ENCODE measurements at places on chromosomes 7 and 10.

DNA sequence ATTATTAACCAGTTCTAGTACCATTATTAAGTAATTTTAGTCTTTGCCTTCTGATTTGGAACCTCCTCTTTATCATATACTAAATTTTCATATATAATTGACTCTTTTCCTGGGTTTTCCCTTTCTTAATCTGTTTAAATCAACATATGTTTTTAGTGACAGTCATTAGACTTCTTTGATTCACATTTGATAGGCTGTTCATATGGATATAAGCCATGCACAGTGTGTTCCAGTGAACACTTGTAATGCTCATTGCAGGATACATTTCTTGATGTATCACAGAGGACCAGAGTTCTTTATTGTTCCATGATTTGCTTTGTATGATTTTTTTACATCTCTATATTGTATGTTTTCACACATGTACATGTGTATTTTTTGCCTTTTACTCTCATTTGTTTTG is 114.0 kb downstream of the MLLT10 start:
- DNase-seq: no peak

GRCh38 chr7:88965371-88965770 is 169.8 kb upstream of the TEX47 start:
- no peak for DNase-seq

DNA sequence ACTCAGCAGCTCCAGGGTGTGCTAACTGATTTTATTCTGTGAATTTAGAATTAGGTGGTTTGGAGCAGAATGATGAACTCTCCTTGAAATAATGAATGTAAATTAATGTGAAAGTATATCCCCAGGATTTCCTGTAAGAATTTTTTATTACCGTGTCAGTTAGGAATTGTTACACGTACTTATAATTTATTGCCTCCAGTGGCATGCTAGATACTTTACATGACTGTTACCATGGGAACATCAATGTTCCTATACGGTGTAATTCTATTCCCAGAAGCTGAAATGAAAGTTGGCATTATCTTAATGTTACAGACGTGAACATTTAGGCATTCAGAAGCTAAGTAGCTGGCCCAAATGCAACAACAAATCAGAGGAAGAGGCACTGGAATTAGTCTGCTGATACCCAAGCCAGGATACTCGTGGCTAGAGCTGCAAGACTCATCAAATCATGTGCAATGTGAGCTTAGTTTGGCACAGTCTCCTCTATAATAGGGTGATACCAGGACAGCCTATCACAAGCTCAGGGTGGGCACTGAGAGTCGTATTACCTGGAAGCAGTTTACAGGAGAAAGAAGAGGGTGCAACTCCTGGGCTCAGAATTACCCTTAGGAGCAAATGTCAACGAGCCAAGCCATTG is 30.0 kb upstream of the PRKAR2B start:
- peak; percentile 69 for DNase-seq

- DNase-seq: no peak
These were observed 42.6 kb downstream of the CNOT4 start for GRCh38 chr7:135467207-135467711.

DNA sequence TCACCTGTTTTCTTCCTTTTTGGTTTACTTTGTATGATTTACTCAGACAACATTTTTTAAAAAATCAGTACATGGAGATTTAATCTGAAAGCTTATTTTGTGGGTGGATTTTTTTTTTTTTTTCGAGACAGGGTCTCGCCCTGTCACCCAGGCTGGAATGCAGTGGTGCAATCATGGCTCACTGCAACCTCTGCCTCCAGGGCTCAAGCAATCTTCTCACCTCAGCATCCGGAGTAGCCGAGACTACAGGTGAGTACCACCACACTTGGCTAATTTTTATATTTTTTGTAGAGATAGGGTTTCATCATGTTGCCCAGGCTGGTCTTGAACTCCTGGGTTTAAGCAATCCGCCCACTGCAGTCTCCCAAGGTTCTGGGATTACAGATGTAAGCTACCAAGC is 2.5 kb downstream of the GSTO1 start:
- DNase-seq: no peak

- no peak for DNase-seq
These were observed 5.8 kb downstream of the ACSL5 start for GRCh38 chr10:112379635-112380296.

GRCh38 chr10:18325889-18326531 is 185.8 kb downstream of the CACNB2 start:
- no peak for DNase-seq

- DNase-seq: peak; percentile 96
These were observed 67.6 kb downstream of the CDK6 start for GRCh38 chr7:92768501-92769393.

DNA sequence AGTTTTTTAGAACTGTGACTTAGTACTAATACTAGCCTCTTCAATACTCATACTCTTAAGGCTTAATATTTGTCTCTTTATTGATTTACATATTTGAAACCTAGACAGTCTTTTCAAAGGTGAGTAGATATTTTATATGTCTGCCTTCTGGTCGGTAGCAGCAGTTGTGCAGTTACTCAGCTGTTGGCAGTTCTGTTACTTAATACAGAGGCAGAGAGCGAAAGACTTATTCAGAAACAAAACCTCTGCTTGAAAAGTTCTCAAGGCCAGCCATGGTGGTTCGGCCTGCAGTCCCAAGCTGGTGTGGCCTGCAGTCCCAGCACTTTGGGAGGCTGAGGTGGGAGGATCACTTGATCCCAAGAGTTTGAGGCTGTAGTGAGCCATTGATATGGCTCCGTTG is 84.2 kb downstream of the AUTS2 start:
- no peak for DNase-seq

GRCh38 chr7:4712281-4713182 is 30.4 kb downstream of the FOXK1 start:
- no peak for DNase-seq

GRCh38 chr7:150961510-150962289 is 16.4 kb downstream of the KCNH2 start:
- DNase-seq: no peak

- DNase-seq: peak; percentile 10
These were observed 9.0 kb downstream of the TACR2 start for GRCh38 chr10:69407621-69408301.
